ENCODE measurements at places on chromosomes 7 and 10. TPM values are rescaled to one million over a fixed set of nuclear protein-coding genes. Genes with fewer than 3 reads are reported as not detected.

- no peak for DNase-seq
These were observed 45.7 kb upstream of the IL6 start for GRCh38 chr7:22681312-22681711.

- DNase-seq, result no peak
These were observed 5.5 kb downstream of the OGDHL start for GRCh38 chr10:49756641-49757040.

GRCh38 chr7:80333040-80333439 lies 178.8 kb downstream of the GNAT3 start:
- no peak for DNase-seq

DNA sequence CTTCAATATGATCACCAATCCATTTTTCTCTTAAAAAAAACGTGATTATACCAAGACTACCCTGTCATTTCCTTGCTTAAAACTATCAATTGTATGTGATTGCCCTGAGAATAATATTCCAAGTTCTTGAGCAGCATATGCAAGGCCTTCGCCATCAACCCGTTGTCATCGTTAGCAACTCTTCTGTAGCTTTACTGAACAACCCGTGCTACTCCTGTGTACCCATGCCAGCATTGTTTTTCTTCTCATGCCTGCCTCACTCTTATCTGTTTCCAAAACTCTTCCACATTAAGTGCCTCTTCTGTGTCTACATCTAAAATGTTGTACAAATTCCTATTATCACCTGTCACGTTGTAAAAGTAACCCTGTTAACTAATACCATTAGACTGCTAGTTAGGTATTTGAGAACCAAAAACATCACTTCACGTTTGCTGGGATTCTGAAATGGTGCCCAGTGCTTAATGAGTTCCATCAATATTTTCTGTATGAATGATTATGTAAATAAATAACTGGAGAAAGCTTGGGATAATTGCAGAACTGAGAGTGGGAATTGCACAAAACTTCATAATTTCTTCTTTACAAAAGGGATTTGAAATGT lies 10.5 kb downstream of the CAV2 start:
- no peak for DNase-seq

DNA sequence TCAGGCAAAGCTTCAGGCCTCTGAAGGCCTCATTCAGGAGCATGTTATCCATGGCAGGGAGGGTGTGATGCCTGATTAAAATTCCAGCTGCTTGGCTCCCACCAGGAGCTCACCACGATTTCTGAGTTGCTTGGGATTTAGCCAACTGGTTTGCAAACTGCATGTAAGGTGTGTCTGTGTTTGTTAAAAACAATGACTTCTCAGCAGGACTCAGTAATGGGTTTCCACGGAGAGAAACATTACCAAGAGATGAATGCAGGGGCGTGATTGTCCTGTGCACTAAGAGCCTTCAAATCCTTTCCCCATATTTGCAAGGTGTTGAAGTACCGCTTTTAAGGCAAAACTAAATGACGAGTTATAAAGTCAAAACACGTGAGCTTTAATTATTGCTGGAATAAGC lies 88.8 kb upstream of the BTBD16 start:
- DNase-seq, result no peak

DNA sequence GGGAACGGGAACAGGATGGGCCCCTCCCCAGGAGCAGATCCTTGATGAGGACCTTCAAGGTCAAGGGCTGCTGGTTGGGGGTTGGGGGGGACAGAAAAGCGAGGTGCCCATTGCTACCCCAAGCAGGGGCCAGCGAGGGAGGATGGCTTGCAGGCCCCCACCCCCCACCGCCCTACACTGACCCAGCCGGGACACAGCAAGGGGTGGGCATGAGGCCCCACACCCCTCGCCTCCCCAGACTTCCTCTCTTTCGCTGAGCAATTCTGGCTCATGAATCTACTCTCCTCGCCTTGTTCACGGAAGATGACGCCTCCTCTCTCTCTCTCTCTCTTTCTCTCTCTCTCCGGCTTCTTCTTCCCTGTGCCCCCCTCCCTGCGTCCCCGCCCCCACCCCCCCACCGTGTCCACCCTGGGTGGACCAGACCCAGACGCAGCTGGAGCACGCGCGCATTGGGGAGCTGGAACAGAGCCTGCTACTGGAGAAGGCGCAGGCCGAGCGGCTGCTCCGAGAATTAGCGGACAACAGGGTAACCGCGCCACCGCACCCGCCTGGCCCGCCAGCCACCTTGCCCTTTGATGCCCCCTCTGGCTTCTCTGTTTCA lies 81.1 kb upstream of the GTF2IRD1 start:
- no peak for DNase-seq

DNA sequence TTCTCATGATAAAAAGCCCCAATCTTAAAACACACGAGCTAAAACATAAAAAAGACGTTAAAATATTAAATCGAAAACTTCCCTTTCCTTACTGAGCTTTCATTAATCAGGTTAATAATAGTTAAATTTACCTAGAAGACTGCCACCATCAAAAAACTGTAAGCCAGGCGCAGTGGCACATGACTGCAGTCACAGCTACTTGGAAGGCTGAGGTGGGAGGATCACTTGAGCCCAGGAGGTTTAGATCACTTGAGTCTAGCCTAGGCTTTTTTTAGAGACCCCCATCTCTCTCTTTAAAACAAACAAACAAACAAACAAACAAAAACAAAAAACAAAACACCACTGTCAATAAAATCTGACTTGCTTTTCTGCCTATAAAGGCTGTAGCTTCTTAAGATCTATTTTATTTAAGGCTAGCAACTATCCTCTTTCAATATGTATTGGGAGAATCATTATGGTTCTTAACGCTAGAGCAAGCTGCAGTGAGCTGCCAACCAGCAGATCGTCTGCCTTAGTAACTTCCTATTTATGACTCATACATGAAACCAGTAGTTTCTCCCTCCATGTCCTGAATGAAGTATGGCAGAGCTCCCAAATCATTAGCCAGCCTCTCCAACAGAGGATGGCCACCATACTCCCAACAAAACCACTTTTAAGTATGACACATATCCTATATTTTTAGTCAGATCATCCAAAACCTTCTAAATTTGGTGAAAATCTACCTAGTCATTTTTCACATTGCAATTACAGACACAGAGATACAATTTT lies 163.7 kb downstream of the SRPK2 start:
- peak; percentile 93 for DNase-seq

DNA sequence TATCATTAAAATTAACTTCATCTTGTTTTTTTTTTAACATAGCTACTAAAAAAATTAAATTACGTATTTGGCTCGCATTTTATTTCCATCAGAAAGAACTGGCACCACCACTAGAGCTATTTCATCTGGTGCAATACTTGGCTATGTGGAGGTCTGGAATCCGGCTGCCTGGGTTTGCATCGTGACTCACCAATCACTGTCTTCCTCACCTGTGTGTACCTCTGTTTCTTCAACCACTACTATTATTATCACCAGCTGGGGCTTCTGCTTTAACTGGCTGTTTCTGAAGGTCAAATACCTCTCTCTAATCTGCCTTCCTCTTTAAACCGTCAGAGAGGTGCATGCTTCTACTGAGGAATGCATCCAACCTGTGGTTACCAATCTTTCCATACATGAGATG lies 6.5 kb downstream of the WDR91 start:
- peak; percentile 41 for DNase-seq

DNA sequence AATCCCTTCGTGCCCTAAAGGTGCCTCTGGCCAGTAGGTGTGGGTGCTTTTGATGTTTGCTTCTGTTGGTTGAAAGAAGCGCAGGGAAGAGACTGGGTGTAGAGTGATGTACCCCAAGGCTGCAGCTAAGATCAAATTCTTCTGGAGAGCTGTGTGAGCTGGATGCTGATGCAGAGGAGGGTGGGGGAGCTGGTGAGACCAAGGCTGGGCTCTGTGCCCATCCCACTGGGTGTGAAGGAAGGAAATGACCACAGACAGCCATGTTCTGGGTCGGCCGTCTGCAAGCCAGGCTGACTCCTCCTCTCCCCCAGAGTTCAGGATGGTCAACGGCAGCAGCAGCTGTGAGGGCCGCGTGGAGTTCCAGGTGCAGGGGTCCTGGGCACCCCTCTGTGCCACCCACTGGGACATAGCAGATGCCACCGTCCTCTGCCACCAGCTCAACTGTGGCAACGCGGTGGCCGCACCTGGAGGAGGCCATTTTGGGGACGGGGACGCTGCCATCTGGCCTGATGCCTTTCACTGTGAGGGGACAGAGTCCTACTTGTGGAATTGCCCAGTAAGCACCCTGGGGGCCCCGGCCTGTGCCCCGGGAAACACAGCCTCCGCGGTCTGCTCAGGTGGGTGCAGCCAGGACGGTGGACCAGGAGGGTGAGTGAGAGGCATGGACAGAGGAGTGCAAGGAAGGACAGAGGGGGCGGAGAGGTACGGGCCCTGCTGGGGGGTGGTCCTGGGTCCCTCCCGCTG lies 5.1 kb downstream of the SCART1 start:
- DNase-seq, result no peak

DNA sequence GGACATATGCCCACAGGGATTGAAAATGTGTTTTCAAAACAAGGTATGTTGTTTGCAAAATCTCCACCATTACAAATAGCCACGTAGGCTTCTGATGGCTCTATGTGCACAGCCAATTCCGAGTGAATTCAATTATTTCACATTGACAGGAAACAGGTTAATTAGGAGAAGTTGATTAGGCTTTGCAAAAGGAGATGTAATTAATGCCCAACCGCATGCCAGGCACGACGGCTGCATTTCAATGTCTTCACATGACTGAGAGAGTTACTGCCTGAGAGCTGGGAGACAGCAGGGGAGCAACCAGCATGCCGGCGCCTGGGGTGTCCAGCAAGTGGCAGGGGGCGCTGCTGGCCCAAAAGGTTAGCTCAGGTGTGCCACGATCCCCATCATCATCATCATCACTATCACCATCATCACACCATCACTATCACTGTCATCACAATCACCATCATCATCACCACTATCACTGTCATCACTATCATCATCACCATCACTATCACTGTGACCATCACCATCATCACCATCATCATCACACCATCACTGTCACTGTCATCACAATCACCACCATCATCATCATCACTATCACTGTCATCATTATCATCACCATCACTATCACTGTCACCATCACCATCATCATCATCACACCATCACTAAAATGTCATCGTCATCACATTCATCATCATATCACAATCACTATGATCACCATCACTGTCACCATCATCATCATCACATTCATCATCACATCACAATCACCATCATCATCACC lies 30.2 kb downstream of the PWWP2B start:
- no peak for DNase-seq

DNA sequence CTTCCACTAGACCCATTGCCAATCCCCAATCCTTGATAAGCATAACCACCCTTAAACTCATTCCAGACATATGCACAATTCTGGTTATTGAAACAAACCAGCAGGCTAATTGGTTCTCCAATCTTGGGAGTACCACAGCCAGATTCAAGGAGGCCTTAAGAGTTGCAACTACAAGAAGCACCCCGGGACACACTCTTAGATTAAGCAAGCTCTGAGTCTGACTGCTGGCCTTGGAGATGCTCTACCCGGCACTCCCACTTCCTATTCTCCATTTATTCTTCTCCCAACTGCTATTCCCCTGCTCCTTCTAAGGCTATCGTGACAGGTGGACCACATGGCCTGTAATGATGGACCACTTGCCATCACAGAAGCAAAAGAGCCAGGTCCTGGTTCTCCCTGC lies 40.3 kb downstream of the CYTH3 start:
- no peak for DNase-seq

- no peak for DNase-seq
These were observed 111.5 kb downstream of the HDAC9 start for GRCh38 chr7:18607025-18607424.

GRCh38 chr7:140506788-140507464 lies 27.6 kb upstream of the MKRN1 start:
- DNase-seq, result no peak

GRCh38 chr7:23266918-23267317 lies 20.3 kb downstream of the GPNMB start:
- DNase-seq, result no peak

DNA sequence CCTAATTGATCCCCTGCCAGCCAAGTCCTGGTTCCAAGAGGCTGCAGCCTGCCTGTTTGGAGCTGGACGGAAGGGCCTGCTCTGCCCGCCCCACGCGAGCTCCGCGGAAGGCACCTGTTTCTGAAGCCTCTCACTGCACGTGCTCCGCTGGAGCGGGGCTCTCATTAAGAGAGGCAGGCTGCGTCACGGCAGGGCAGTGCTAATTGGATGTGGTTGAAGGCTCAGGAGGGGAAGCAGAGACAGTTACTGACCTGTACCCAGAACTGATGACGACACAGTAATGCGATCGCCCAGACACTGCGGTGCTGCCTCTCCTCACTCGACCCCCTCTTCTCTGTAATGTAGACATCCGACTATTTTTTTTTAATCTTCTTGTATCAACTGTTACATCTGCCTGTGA lies 411.1 kb upstream of the MGMT start:
- DNase-seq, result no peak

DNA sequence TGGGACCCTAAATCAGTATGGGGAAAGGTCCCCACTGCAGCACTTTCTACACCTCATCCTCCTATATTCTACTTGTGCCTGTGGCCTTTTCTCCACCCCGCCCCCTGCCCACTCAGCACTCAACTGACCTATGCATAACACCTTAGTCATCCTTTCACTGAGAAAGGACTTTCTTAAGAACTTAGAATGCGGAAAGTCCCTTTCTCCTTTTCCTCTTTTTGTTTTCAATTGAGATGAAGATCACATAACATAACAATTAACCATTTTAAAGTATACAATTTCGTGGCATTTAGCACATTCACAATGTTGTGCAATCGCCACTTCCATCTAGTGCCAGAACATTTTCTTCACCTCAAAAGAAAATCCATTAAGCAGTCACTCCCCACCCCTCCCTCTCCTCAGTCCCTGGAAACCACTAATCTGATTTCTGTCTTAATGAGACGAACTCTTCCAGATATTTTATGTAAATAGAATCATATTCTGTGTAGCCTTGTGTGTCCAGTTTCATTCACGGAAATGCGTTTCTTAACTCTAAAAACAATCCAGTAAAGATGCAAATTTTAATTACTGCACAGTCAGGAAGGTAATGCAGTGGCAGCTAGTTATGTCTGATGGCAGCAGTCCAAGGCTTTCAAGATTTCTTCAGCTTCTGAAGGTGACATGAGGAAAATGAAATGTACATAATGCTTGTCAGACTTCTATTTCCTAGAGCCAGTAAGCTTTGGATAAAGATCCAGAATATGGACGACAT lies 41.7 kb downstream of the FAS start:
- DNase-seq, result peak; percentile 74

Gene C10orf67
- polyA plus RNA-seq, result 0.18 TPM

Gene TMEM196
- polyA plus RNA-seq, result not detected

Gene SFTPD
- 0.06 TPM for polyA plus RNA-seq

Gene HBP1
- 10.2 TPM for polyA plus RNA-seq

Gene C10orf62
- polyA plus RNA-seq, result not detected

Gene CDNF
- polyA plus RNA-seq, result 0.39 TPM

Gene OPN4
- not detected for polyA plus RNA-seq

Gene SNX10
- polyA plus RNA-seq, result 4.1 TPM

Gene FEZF1
- polyA plus RNA-seq, result not detected

Gene ADAM12
- polyA plus RNA-seq, result 0.04 TPM

Gene LIMK1
- polyA plus RNA-seq, result 18.1 TPM

All from foreskin keratinocyte (primary cell).